ENCODE measurements at places on chromosomes 7 and 10.

GRCh38 chr7:4959306-4959705, 319 bp upstream of the MMD2 start:
- no peak for DNase-seq

- no peak for DNase-seq
These were observed 64.2 kb downstream of the CNOT4 start for GRCh38 chr7:135445690-135446089.

DNA sequence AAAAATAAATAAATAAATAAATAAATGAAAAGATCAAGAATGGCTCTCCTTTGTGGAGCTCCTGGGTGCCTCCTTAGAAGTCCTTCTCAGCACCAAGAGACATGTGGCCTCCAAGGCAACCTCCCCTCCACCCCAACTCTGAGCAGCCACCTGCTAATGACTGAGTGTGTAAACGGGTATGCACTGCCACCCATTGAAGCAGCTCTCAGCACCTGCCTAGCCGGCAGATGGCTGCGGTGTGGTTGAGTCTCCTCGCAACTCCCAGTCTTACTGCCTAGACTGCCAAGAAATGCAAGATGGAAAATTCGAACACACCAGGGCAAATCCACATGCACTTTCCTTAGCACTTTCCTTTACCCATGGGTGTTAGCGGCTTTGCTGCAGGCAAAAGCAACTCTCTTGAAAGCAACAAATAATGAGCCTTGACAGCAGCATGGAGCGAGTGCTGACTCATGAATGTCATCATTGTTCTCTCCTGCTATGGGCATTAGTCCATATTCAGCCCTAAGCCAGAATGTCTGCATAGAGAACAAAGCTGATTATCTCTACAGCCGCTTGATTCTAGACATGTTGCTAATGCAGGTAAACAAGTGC, 913.9 kb upstream of the AUTS2 start:
- DNase-seq, result no peak

GRCh38 chr10:31647861-31648260, 280.8 kb downstream of the ARHGAP12 start:
- no peak for DNase-seq

DNA sequence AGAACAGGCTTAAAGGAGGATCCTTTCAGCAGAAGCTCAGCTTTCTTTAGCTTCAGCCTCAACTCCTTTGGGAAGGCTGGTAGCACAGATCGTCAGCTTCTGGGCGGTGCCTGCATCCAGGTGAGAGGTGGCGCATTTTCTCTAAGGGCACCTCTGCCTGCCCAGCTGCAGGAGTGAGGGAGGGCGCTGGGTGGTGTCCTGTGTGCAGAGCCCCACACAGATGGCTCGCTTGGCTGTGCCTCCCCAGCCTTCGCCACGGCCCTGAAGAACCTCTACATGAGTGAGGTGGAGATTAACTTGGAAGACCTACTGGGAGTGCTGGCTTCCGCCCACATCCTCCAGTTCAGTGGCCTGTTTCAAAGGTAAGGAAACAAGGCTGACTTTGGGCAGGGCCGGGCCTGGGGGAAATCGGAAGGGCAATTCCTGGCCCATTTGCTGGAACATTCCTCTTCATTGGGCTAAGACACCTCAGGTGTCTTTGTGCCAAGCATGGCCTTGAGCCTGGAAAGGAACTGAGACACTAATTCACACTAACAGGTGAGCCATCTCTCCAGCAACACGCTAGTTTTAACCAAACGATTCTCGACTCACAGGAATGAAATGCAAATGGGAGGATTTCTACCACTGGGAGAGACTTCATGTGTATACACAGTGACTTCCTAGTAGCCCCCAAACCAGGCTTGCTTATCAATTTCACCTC, 19.9 kb downstream of the BTBD16 start:
- DNase-seq, result no peak

DNA sequence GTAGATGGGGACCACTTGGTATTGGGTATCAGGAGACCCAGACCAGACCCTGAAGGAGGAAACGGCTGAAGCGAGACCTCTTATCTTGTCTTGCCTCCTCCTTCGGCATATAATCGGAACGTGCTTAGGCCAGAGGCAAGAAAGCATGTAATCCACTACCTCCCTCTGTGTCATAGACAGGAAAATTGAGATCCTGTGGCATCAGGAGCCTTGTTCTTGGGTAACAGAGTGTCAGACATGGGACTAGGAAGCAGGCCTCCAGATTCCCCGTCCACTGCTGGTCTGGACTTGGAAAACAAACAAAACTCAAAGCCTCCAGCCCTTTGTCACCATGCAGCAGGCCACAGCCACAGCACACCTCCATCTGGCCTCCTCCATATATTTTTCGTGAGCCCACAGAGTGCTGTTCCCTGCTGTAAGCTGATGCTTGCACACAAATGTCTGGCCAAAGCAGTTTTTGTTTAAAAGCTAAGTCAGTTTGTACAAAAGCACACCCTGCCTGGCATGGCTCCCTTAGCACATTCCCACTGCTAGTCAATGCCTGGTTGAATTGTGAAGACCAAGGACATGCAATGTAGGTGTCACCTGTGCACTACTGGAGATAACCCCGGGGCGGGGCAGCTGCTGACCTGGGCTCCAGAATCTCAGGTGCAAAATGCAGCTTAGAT, 510.9 kb downstream of the RPS24 start:
- DNase-seq, result no peak

GRCh38 chr7:149873970-149874643, 338 bp downstream of the ATP6V0E2 start:
- no peak for DNase-seq

GRCh38 chr10:95739056-95739455, 16.9 kb upstream of the ENTPD1 start:
- DNase-seq, result no peak

- DNase-seq, result no peak
These were observed 46.4 kb downstream of the CSTF2T start for GRCh38 chr10:51653025-51653424.

DNA sequence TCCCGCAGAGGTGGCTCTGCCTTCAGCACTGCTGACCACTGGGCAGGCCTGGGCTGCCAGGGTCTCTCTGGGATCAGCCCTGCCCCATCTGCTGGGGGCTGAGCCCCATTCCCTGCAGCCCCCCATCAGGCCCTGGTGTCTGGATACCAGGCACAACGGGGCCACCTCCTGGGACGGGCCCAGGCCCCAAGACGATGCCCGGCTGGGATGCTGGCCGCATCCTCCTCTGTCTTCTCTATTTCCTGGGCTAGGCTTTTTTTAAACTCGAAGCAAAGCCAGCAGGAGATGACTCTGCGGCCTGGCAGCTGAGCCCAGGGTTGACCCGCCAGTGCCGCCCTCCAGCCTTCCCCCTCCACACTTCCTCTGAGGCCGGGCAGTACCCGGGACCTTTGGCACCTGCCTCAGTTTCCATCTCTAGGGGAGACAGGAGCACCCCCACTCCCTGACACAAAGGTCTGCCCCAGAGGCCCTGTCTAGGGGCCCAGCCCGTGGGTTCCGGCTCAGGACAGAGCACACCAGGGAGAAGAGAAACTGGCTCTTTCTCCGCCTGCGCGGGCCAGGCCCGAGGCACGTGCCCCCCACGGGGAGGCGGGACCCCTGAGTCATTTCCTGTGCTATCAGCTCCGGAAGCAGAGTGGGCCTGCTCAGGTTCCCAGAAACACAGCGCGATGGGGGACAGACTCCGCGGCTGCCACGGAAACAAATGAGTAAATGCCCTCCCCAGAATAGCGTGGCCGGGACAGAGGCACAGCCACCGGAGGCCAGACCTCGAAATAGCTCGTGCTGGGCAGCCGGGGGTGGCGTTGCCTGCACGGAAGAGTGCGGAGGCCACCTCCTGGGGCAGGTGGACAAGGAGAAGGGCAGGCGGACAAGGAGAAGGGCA, 84.6 kb upstream of the PDGFA start:
- DNase-seq, result peak; percentile 96

DNA sequence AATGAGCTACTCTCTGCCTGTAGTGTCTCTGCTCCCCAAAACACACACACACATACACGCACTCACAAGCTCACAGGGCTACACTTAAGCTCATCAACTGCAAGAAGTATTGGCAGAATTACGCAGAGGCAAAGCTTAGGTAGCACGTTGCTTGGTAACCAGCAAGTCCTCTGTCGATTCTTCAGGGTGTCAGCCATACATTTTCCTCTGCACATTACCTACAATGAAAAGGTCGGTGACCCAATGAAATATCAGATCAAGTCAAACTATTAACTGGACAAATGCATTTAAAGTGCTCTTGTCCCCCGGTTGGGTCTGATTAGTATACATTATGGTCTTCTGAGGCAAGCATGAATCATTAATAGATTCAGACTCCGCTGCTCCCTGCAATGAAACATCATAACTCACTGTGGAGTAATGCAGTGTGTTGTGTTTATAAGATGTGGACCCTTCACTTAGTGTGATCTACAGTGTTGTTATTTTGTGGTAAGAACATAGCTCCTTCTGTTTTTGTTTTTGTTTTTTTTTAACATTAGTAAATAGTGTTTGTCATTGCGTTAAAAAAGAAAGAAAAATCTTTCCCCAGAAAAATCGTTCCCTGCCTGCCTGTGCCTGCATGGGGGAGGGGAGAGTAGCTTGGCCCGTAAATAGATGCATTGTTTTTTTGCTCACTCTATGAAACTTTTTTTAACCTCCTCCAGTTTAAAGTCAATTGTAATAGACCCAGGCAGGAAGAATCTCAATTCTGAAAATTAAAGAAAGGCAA, 325.5 kb downstream of the SFMBT2 start:
- no peak for DNase-seq

DNA sequence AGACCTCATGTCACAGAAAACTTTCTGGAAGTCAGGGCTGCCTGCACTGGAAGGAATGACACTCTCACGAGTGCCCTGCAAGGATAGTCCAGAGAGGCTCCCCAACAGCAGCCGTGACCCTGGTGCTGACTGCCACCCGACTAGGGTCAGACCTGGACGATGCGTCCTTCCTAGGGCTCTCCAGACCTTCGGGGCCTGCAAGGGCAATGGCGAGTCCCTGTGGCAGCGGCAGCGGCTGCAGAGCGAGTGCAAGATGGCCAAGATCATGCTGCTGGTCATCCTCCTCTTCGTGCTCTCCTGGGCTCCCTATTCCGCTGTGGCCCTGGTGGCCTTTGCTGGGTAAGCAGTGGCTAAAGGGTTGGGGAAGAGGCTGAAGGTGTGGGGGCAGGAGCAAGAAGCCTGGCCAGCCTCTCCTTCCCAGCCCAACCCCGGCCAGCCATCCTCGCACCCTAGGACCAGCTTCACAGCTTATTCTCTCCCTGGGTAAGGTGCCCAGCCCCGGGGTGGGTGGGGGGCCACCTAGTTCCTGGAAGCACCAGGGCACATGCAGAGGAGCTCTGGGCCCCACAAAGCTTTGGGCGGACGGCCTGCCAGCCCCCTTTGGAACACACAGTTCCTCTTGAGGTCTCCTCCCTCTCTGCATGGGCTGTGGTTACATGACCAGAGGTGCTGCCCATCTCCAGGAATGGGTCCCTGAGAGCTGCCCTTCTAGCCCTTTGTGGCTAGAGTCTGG, 5.5 kb downstream of the OPN4 start:
- DNase-seq, result no peak

DNA sequence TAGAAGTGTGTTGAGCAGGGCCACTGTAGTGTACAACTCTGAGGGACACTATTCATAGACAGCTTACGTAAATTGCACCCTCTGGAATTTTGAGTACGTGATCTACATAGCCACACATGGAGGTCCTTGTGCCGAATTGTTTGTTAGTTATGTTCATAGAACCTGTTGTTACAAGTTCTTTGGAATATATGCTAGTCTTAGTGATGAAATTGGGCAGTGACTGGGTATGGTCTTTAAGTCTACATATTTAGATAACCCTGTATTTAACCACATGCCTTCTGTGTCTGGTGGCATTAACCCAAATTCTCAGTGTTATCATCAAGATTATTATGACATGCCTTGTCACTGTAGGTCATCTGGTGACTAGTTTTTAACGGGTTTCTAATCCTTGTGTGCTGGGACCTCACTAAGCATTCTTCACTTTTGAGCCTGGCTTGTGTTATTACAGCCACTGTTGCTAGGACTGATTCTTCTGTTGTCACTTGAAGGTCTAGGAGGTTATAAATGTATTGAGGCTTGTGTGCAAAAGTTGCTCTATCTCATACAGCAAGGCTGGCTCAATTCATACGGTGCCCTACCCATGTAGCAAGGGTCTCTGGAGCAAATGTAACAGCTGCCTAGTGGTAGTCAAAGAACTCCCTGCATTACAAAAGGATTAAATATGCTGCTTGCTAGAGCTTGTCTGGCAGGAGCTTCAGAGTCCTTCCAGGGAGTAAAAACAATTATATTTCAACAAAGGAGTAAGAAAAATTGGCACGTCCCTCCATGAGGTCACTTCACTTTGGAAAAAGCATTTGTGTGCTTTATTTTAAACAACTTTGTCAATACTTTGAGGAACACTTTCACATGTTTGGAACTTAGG, 65.4 kb downstream of the CDK14 start:
- DNase-seq, result no peak

DNA sequence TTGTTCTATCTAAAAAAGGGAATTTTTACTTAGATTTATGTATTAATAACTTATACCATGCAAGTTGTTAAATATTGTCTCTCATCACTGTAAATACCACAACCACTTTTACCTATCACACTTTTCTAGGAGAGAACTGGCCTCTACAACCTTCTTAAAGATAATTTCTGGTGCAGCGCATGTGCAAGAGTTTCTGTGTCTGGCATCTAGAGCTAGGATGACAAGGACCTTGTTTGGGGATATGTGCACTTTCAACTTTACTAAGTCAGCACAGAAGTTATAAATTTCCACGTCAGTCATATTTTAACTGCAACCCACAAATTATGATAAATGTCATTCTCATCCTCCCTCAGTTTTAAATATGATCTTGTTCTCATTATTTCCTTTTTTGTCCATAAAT, 156.9 kb upstream of the ADCY1 start:
- no peak for DNase-seq

- DNase-seq, result peak; percentile 7
These were observed 114.0 kb downstream of the WDFY4 start for GRCh38 chr10:48798481-48799254.

DNA sequence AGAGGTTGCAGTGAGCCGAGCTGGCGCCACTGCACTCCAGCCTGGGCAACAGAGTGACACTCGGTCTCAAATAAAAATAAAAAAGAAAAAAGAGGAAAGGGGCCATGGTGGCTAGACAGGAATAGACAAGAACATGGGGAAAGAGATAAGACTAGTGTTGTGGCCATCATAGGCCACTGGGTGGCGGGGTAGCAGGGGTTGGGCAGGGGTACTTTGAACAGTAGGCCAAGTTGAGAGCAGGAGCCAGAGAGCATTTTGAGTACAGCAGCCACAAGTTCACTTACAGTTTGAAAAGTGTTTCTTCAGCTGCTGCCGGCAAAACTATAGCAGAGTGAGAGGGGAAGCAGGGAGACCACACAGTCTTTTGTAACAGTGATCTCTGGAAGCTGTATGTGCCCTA, 656.0 kb downstream of the CNTNAP2 start:
- DNase-seq, result no peak
